Pancreas (tissue), 10 donors: ENCODE measurements at places on chromosomes 1 and 21.

GRCh38 chr21:44874497-44875315, 1.2 kb upstream of the PTTG1IP start:
- peak overlapping the region; percentile 83 for H3K27ac ChIP-seq
- DNase-seq, result peak; percentile 70
- no peaks in the 10 kb centered on the region for H3K27me3 ChIP-seq
- H3K4me3 ChIP-seq, result peak overlapping the region; percentile 45

DNA sequence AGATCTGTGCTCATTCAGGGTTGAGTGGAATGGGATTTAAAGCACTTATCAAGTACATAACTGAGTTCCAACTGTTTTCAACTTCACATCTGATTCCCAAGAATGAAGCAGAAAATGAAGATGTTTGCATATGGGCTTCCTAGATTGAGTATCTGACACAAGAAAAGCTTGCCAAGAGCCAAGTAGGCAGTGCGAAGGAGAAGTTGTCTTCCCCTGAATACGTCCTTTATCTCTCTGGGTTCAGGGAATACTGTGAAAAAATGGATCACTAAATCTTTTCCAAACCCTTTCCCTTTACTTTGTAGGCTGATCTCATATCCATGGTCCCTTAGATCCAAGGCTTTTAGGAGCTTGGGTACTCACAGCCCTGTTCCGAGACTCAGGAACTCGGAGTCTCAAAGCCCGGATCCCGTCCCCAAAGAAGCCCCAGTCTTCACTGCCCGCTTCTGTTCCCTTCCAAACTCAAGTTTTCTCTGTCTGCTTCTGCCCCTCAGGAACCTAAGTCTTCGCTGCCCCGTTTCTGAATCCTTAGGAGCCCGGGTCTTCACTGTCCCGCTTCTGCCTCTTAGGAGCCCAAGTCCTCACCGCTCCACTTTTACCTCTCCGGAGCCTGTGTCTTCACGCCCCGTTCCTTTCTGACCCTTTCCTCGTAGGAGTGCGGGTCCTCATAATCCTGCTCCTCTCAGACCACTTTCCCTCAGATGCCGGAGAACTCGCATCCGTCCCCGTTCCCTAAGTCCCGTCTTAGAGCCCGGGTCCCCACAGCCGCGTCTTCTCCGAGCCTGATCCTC, 616 bp downstream of the TAF12 start:
- peaks cover 3% of the 10 kb centered on the region for H3K4me1 ChIP-seq
- peak overlapping the region; percentile 88 for H3K27ac ChIP-seq
- H3K27me3 ChIP-seq, result no peaks in the 10 kb centered on the region
- no peaks in the 10 kb centered on the region for H3K36me3 ChIP-seq
- peak overlapping the region; percentile 51 for H3K4me3 ChIP-seq

DNA sequence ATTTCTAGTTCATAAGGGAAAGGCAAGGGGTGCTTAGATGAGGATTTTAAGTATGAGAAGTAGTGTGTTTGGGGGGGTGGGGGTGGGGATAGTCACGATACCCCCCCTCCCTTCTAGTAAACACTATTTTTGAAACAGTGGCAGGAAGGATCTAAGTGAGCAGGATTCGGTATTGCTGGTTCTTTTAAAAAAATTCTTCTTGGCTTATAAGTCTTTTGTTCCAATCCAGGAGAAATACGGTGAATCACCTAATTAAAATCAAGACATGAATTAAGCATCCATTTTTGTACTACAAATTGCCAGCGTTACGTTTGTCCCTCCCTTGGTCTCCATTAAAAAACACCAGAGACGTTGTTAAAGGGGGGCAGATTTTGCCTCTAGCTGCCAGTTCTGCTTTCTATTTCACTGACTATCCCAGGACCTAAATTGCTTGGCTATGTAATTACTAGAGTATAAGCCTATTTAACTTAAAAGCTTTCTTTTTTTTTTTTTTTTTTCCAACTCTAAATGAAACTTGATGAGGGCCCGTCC, 911 bp downstream of the LMO4 start:
- DNase-seq, result no peak
- peak overlapping the region; percentile 97 for H3K27ac ChIP-seq
- H3K27me3 ChIP-seq, result no peaks in the 10 kb centered on the region
- H3K4me3 ChIP-seq, result peak overlapping the region; percentile 59

DNA sequence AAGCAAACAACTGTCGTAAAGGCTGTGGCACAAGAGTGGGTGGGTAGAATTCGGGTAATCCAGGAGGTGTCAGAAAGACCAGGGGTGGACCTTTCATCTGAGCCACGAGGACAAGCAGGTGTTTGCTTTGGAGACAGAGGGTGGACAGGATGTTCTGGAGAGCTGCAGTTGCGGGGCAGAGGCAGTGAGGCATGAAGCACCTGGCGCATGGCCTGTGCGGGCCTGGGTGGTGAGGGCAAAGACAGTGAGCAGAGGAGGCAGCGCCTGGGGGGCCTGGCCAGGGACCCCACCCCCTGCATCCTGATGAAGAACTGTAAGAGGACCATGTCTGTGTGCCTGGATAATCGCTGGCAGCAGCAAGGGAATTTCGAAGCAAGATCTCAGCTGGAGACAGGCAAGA, 24.9 kb downstream of the KIF26B start:
- no peak overlapping the region for H3K4me3 ChIP-seq
- no peaks in the 10 kb centered on the region for H3K27me3 ChIP-seq
- DNase-seq, result no peak
- no peaks in the 10 kb centered on the region for H3K4me1 ChIP-seq
- no peaks in the 10 kb centered on the region for H3K36me3 ChIP-seq

DNA sequence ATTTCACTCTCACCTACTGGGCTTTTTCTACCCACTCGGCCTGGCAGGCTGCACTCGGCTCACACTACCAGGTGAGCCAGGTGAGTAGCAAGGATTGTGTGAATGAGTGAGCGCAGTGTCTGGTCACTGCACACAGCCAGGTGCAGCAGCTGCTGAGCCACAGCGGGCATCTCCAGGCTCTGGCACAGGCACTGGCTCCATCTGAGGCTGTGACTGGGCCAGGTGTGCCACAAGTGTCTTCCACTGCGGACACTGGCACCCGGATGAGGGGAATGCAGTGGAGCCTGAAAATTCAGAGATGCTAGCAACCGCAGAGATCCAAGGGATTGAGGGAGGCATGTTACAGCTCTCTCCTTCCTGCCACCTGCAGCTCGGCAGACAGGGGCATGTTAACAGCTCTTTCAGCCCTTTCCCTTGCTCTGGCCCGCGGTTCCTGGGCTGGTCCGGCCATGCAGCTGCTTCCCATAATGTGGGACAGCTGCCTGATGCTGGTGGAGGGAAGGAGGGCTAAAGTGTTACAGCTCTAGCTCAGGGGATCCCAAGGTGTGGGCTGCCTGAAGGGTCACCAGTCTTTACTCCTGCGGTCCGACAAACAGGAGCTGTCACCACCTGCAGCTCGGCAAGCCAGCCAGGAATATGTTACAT, 1038.3 kb downstream of the AMY1C start:
- H3K4me3 ChIP-seq, result no peak overlapping the region
- no peak overlapping the region for H3K27ac ChIP-seq
- no peaks in the 10 kb centered on the region for H3K36me3 ChIP-seq
- no peaks in the 10 kb centered on the region for H3K4me1 ChIP-seq
- DNase-seq, result no peak

DNA sequence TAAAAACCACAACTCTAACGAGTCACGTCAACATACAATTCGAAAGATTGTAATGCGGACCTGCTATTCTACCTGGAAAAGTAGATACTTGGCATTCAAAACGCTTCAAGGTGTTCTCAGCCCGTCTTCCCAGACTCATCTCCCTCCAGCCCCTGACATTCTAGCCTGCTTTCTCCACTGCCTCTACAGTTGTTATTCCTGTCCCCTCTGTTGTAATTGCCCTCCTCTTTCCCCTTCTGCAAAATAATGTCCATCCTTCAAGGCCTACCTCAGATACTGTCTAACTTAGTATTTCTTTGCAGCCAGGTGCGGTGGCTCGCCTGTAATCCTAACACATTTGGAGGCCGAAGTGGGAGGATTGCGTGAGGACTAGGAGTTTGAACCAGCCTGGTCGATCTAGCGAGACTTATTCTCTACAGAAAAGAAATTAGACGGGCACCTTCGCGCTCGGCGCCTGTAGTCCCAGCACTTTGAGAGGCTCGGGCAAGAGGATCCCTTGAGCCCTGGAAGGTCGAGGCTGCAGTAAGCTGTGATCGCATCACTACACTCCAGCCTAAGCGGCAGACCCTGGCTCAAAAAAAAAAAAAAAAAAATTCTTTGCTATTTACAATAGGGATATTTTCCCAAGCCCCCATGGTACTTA, 756 bp upstream of the RBM34 start:
- no peaks in the 10 kb centered on the region for H3K27me3 ChIP-seq
- peaks cover 6% of the 10 kb centered on the region for H3K4me1 ChIP-seq
- DNase-seq, result no peak
- peak overlapping the region; percentile 72 for H3K4me3 ChIP-seq
- peak overlapping the region; percentile 90 for H3K27ac ChIP-seq

DNA sequence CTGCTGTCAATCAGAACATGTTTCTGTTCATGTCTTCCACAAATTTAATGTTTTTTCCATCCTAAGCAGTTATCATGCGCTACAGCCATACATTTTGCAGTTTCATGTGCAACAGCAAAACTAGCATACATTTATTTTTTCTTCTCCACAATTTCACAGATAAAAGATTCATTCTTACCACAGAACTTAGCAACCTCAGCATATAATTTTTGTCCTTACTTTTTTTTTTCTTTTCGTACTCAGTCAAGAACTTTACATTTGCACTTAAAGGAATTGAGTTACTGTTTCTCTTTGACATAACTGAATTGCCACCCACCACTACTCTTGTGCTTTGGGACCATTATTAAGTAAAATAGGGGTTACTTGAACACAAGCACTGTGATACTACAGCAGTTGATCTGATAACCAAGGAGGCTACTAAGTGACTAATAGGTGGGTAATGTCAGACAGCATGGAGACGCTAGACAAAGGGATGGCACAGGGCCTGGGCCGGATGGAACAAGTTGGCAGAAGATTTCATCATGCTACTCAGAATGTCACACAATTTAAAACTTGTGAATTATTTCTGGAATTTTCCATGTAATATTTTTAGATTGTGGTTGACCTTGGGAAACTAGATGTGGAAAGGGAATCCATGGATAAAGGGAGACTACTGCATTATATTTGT, 50.2 kb upstream of the LHX8 start:
- H3K36me3 ChIP-seq, result no peaks in the 10 kb centered on the region
- H3K4me3 ChIP-seq, result no peak overlapping the region
- DNase-seq, result no peak
- H3K4me1 ChIP-seq, result no peaks in the 10 kb centered on the region
- no peak overlapping the region for H3K27ac ChIP-seq
- no peaks in the 10 kb centered on the region for H3K27me3 ChIP-seq
